ENCODE measurements at places on chromosomes 2 and 18. TPM values are rescaled to one million over a fixed set of nuclear protein-coding genes. Genes with fewer than 3 reads are reported as not detected.

Gene ELAC1
- 6.8 TPM for total RNA-seq

Gene MLPH
- total RNA-seq = 423 TPM

Gene TNFAIP6
- total RNA-seq = 3.0 TPM

Gene VAMP8
- total RNA-seq = 235 TPM

Gene TUBB8B
- total RNA-seq = 0.38 TPM

Gene ANXA4
- total RNA-seq = 181 TPM

Gene AGFG1
- 92.9 TPM for total RNA-seq

Gene TAF1B
- 19.5 TPM for total RNA-seq
